ENCODE measurements at places on chromosomes 12 and 14. TPM values are rescaled to one million over a fixed set of nuclear protein-coding genes. Genes with fewer than 3 reads are reported as not detected.

DNA sequence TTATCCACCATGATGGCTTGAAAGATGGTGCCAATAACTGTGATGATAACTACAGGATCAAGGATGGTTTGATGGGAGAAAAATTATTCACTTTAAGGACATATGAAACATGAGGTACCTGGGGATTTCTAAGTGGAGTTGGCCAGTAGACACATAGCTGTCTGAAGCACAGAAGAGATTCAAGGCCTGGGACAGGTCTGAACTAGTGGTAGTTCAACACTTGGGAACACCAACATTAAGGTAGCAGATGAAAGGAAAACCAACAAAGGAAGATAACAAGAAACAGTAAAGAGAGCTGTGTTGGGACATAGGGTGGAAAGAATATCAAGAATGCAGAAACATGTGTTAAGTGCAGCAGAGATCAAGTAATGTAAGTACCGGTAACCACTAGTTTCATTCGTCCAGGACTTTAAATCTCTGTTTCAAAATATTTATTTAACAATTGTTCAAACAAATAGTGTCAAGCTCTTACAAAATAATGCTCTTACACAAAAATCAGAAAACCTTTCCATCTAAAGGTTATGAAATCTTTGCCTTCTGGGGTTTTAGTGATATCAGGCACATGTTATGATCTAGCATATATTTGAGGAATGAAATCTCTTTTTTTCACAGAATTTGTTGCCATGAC, 104.7 kb downstream of the ST8SIA1 start:
- no peaks in the 10 kb centered on the region for H3K36me3 ChIP-seq
- H3K4me1 ChIP-seq = no peaks in the 10 kb centered on the region
- no peaks in the 10 kb centered on the region for H3K27me3 ChIP-seq
- H3K4me3 ChIP-seq = no peak overlapping the region
- no peak for DNase-seq
- H3K27ac ChIP-seq = no peak overlapping the region

The ENDOU gene
- total RNA-seq = 1.2 TPM

DNA sequence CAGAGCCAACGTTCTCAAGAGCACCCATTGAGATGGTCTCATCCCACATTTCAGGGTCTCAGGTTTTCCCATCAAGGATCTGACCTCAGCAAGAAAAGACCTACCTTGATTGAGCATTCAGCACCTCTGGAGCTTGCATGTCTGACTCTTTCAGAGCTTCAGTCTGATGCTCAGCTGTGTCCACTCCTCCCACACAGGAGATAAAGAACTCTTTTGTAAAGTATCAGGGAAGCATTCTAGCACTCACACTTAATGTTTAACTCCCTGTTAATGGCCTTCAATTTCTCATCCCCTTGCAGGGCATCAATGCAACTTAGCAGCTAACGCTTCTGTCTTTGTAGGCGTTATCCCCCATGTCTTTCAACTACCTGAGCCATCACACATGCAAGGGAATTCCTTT, 124.1 kb downstream of the GALC start:
- H3K27me3 ChIP-seq = no peaks in the 10 kb centered on the region
- H3K4me3 ChIP-seq = no peak overlapping the region
- peaks cover 37% of the 10 kb centered on the region for H3K4me1 ChIP-seq
- DNase-seq = no peak
- no peak overlapping the region for H3K27ac ChIP-seq

DNA sequence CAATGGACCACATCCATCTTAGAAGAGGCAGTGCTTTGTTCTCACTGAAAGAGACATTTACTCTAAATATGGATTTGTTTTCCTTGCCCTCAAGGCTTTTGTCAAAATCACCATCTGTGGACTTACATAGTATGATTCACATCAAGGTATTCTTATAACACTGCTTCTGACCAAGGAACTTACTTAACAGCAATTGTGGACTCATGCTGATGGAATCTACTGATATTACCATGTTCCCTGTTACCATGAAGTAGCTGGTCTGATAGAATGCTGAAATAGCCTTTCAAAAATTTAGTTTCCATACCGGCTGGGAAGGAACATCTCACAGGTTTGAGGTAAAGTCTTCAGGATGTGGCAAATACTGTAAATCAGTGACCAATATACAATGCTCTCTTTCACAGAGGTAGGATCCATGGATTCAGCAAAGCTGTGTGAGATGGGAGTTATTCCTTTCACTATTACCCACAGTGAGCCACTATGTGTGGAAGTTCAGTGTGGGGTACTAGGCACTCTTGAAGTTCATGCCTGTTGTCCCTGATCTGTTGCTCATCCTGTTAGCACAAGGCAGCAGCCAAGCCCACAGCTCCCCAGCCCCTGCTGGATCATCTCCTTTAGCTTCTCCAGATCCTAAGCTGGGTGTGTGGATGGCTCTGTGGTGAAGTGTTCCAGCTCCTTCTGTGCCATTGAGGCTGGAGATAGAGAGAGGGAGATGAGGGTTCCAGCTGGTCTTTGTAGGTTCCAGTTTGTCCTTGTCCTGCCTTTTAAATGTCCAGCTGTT, 126.4 kb downstream of the ATP23 start:
- H3K4me1 ChIP-seq = no peaks in the 10 kb centered on the region
- no peak for DNase-seq
- no peaks in the 10 kb centered on the region for H3K36me3 ChIP-seq
- H3K27ac ChIP-seq = no peak overlapping the region
- no peaks in the 10 kb centered on the region for H3K27me3 ChIP-seq

- H3K27me3 ChIP-seq = no peaks in the 10 kb centered on the region
- no peak for DNase-seq
- peaks cover 23% of the 10 kb centered on the region for H3K4me1 ChIP-seq
- H3K27ac ChIP-seq = no peak overlapping the region
- H3K4me3 ChIP-seq = no peak overlapping the region
Measured at GRCh38 chr14:102231476-102232347, 73.3 kb downstream of the MOK start.

The CLEC4A gene
- total RNA-seq = 1.4 TPM

GRCh38 chr14:54048311-54048710, 91.7 kb upstream of the BMP4 start:
- no peaks in the 10 kb centered on the region for H3K36me3 ChIP-seq
- DNase-seq = no peak
- H3K4me3 ChIP-seq = no peak overlapping the region
- H3K4me1 ChIP-seq = no peaks in the 10 kb centered on the region

The PRB2 gene
- total RNA-seq = not detected

GRCh38 chr12:47757364-47757839, 1.3 kb downstream of the RAPGEF3 start:
- peaks cover 45% of the 10 kb centered on the region for H3K4me1 ChIP-seq
- no peak for DNase-seq
- H3K27me3 ChIP-seq = no peaks in the 10 kb centered on the region
- H3K36me3 ChIP-seq = no peaks in the 10 kb centered on the region

The ERP27 gene
- 0.60 TPM for total RNA-seq

DNA sequence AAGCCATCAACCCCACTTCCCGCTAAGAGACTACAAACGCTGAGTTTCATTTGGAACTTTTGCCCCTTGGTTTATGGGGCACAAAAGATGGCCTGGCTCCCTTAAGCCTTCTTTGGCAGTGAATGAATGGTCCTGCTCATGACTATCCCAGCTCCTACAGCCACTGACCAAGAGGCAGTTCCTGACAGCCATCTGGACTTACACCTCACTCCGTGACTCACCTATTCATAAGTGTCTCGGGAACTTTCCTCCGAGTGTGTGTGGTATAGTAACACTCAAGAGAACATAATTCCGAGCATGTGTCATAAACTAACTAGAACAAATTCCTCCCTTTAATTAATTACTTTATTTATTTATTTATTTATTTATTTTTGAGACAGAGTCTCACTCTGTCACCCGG, 51.9 kb upstream of the NUDT4 start:
- DNase-seq = no peak
- H3K4me1 ChIP-seq = no peaks in the 10 kb centered on the region
- no peaks in the 10 kb centered on the region for H3K36me3 ChIP-seq
- H3K27ac ChIP-seq = no peak overlapping the region
- H3K27me3 ChIP-seq = no peaks in the 10 kb centered on the region
- no peak overlapping the region for H3K4me3 ChIP-seq

DNA sequence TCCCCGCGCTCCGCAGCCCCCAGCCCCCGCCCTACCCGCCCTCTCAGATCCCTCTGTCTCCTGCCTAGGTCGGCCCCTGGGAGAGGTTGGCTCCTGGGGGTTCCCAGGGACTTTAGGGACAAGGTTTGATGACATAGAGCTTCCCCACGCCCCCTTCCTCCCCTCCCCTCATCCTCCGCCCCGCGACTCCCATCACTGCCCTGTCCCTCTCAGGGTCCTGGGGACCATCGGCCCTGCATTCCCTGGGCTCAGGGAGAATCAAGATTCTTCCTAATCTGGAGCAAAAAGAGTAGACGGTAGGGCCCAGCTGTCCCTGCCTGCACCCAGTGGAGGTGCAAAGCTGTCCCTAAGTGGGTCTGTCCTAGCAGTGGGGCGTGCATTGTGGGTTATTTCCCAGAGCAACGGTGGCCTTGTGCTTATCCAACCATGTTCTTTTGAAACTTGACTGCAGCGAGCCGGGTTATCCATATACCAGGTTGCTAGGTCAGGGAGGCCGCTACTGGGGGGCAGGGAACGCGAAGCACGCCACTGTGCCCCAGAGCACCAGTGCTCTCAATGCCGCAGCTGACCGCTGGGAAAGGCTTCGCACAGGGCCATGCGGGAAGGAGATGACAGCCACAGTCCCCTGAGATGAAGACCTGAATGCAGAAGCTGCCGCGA, 124.4 kb upstream of the PRMT8 start:
- DNase-seq = no peak
- no peaks in the 10 kb centered on the region for H3K36me3 ChIP-seq
- H3K4me1 ChIP-seq = no peaks in the 10 kb centered on the region
- no peak overlapping the region for H3K4me3 ChIP-seq
